ENCODE measurements at places on chromosomes 5 and 9.

GRCh38 chr9:32200896-32201295, 183.5 kb upstream of the ACO1 start:
- no peak for DNase-seq

GRCh38 chr9:9585920-9586319, 1026.9 kb downstream of the PTPRD start:
- DNase-seq = no peak

DNA sequence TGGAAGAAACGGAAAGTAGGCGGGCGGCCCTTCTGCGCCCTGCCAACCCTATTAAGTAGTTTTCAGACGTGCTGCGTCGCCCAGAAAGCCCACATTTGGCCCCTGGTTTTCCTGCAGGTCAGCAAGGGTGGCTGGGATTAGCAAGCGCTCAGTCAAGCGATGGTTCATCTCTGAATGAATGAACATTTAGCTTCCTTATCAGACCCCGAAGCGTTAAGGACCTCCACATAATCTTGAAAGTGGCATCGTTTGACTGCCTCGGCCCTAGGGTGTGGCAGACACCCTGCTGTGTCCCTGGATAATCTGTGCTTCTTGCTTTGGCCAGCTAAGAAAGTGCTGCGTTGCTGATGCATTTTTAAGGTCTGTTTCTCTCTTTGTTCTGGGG, 684 bp downstream of the TOR1B start:
- DNase-seq = no peak

DNA sequence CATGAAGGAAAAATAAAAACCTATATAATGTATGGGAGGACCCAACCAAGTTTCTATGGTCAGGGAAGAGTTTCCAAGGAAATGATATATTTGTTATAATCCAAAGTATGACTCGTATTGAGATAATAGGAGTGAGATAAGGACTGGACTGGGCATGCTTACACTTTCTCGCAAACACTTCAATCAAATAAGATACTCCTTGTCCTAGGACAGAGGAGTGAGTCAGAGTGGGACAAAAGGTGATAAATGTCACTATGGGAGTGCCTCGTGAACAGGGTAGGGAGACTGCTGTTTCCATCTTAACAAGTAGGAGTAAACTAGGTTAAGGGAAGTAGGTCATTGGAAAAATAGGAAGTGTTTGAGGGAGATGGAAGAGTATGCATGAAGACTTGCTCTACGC, 47.2 kb downstream of the MACIR start:
- DNase-seq = no peak

GRCh38 chr5:1347571-1347970, 2.7 kb upstream of the CLPTM1L start:
- no peak for DNase-seq

DNA sequence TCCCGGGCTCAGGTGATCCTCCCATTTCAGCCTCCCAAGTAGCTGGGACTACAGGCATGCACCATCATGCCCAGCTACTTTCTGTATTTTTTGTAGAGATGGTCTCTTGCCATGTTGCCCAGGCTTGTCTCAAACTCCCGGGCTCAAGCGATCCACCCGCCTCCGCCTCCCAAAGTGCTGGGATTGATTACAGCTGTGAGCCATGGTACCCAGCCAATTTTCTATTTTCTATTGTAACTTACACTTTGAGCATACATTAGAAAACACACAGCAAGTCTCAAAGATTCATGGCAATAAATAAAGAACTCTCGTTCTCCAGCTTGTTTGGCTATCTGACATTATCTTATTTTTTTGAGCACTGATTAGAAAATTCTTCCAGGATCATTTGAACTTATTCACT, 228.7 kb downstream of the ADAMTS6 start:
- DNase-seq = no peak

- no peak for DNase-seq
Measured at GRCh38 chr5:175582697-175583096, 75.2 kb upstream of the HRH2 start.

- peak; percentile 2 for DNase-seq
Measured at GRCh38 chr9:96136992-96137670, 164.8 kb downstream of the HSD17B3 start.

DNA sequence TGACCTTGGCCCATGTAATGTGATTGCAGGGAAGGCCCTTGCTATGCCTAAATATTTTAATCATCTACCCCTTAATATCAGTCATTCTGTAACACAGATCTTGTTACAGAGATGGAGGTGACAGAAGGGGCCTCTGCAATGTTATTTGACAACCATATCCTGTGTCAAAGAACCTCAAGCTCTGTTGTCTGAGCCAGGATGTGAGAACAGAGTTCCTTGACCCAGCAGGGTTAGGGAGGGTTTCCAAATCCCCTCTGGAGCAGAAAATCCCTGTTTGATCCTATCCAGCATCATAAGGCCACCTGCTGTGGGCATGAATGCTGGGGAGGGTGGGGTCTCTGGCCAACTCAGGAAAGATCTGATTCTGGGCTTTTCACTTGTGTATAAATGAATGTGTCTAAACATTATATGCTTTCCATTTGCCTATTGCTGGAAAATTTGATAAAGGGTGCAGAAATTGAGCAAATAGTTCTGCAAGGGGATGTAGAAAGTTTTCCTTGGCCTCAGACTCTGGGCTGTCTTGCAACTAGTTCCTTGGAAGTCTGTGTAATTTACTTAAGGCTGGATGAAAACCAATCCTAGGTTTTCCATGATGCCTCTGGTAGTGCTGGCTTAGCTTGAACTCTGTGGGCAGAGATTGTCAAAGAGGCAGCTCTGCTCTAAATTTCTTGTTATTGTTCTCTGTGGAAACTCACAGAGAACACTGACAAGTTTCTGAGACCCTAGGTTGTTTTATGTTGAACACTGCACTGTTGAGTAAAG, 71.0 kb downstream of the PGM5 start:
- DNase-seq = no peak

DNA sequence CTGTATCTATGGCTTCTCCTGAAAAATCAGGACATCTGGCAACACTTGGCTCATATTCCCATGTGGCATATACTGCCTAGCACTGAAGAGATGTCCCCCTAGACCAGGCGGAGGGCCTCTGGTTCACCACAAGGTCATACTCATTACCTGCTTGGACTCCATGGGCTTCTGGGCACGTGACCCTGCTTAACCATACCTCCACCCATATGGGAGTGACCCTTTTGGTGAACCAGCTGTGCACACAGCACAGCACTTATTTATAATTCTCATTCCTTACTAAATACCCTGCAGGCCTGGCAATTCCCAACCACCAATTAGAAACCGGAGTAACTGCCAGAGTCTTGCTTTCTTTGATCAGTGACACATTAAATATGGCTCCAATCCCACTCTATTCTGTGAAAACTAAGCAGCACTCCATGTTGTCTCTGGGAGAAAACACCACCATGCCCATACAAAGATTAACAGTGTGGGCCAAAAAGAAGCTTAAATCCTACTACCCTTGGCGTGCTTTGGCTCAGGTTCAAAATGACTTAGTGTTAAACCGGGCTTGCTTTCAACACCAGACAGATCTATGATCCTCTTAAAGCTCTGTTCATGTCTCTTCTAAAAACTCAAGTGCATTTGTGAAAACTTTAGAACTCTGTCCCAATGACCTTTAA, 57.7 kb downstream of the MTMR12 start:
- no peak for DNase-seq

DNA sequence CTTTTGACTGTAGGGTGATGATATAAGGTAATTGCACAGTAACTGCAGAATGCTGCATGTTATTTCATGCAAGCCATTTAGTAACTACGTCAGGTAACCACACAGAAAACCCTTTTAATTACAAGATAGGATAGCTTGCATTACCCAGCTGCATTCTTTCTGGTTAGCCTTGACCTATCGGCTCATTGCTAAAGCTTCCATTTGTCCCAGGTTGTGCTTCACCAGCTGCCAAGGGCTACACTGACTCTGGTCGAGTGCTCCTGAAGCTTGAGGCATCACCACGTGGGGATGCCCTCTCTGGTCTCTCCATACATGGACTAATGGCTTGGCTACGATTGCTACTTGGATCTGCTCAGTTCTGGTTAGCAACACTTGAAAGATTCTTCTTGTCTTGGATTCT, 81.1 kb upstream of the SLC12A2 start:
- no peak for DNase-seq

- no peak for DNase-seq
Measured at GRCh38 chr5:110651507-110651906, 75.0 kb downstream of the TMEM232 start.

DNA sequence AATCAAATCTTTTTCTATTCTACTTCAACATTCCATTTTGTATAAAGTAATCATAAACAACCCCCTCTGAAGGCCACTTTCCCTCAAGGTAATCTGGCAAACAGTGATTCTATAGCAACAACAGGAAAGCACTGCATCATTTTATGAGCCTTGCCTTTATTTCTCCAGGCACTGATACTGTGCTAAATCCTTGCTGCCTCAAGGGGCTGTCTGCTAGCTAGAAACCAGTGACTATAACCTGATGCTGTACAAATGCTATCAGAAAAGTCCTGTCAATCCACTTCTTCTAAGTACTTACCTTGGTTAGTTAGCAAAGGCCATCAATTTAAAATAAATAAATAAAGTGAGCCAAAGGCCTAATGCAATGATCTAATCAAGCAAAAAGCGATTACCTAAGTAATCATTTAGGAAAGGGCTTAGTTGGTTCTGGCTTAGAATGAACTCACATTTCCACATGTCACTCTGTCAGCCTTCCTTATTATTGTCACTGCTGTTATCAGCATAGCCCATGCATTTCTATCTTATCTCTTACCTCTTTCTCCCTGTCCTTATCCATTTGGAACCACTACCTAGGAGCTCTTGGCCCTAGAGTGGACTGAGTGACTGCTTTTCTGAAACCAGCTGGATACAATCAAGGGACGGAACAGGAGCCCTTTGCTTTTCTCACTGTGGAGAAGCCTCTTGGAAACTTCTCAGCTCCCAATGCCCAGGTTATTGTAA, 246.1 kb upstream of the MEF2C start:
- no peak for DNase-seq

GRCh38 chr9:114771889-114772288, 34.0 kb downstream of the TNFSF15 start:
- DNase-seq = no peak
